ENCODE measurements at places on chromosomes 6 and 20.

DNA sequence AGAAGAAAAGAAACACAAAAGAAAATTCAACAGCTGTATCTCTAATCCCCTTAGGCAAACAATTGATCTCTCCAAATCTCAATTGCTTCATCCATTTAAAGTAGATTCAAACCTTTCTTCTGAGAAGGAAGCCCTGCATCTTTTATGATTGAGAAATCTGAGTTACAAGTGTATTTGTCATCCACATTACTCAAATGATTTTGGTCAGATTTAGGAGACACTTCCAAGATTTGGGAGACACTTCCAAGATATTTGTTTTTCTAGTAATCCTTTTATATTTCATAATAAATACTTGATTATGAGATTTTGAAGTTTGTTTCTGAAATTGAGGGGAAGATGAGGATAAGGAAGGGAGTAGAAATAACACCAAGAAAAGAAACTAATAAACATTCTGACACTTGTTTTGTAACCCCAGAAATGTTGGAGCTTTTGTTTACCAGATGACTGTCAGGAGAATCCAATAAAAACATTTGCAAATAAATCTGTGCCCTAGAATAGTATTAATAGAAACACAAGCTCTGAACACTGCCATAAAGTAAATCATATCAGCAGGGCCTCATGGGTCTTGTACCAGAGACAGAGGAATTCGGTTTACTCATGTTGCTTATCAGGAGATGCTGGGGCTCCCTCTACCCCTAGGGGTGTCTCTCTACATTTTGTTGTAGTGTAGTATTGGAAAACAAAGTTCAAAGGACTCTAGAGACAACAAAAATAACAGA lies 314.3 kb upstream of the NT5E start:
- no peak for DNase-seq

GRCh38 chr6:75409286-75409685 lies 84.3 kb downstream of the FILIP1 start:
- DNase-seq: no peak

- DNase-seq: no peak
These were observed 67.2 kb upstream of the TBC1D7 start for GRCh38 chr6:13395272-13396237.

DNA sequence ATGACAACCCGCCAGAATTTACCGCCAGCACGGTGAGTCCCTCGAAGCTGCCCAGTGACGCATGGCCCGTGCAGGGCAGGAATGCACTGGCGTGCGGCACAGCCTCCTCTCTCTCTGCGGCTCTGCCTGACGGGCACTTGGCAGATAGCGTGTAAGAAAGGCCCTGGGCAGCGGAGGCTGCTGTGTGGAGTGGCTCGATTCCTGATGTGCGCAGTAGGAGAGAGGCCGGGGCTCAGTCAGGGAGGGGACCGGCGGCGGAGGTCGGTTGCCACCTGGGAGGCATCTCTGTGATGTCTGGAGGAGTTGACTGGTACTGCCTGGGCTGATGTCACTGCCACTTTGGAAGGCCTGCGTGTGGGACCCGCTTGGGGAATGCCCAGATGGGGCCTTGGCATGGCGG lies 170.7 kb downstream of the TAF4 start:
- DNase-seq: no peak

DNA sequence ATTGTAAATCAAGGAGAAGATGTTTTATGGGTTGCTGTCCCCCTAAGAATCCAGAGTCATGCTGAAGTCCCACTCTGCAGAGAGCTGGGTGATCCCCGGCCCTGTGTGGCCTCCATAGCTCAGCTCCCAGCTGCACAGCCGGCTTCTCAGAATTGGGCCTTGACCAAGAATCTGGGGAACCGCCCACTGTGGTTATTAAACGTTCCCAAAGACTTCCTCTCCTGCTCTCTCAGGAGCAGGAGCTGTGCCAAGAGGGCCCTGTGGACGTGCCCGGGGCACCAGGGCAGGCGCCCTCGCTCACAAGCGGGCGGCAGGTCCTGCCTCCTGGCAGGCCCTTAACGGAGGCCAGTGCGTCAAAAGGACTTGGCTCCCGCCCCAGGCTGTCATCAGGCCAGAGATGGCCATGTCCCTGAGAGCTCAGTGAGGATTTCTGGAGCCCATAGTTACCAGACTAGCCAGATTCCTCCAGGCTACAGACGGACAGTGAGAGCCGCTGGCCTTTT lies 30.4 kb downstream of the ZC3H12D start:
- DNase-seq: no peak

DNA sequence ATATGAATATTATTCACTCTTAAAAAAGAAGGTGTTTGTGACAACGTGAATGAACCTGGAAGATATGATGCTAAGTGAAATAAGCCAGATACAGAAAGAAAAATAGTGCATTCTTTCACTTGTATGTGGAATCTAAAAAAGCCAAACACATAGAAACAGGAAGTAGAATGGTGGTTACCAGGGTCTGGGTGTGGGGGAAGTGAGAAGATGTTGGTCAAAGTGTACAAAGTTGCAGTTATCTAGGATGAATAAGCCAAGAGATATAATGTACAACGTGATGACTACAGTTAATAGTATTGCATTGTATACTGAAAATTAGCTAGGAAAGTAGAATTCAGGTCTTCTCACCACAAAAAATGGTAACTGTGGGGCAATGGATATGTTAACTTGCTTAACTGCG lies 151.1 kb upstream of the HCRTR2 start:
- no peak for DNase-seq

DNA sequence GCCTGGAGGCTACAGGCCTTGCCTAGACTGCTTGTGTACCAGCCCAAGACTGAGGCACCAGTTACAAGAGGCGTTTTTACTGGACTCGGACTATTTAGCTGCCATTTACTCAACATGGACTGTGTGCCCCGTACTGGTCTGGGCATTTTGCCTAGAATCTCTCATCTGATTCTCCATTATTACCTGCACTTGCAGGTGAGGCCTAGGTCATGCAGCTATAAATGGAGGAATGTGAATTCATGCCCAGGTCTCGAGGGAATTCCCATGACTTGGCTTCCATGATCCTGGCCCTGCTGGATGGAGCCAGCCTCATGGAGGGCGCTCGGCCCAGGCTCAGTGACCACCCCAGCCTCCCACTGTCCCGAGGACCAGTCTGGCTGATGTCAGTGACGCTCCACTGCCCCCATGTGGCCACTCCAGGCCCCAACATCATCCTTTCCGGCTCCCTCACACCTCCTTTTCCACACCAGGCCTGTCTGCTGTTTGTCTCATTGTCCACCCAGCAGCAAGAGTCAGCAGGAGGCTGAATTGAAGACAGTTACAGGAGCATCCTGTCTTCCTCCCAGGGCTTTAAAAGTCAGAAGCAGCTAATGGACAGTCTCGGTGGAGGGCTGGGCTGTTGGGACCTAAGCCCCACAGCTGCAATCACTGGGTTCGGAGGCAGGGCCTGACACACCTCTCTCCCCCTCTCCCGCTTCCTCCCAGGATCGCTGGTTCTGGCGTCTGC lies 8.7 kb downstream of the MMP24OS start:
- no peak for DNase-seq

DNA sequence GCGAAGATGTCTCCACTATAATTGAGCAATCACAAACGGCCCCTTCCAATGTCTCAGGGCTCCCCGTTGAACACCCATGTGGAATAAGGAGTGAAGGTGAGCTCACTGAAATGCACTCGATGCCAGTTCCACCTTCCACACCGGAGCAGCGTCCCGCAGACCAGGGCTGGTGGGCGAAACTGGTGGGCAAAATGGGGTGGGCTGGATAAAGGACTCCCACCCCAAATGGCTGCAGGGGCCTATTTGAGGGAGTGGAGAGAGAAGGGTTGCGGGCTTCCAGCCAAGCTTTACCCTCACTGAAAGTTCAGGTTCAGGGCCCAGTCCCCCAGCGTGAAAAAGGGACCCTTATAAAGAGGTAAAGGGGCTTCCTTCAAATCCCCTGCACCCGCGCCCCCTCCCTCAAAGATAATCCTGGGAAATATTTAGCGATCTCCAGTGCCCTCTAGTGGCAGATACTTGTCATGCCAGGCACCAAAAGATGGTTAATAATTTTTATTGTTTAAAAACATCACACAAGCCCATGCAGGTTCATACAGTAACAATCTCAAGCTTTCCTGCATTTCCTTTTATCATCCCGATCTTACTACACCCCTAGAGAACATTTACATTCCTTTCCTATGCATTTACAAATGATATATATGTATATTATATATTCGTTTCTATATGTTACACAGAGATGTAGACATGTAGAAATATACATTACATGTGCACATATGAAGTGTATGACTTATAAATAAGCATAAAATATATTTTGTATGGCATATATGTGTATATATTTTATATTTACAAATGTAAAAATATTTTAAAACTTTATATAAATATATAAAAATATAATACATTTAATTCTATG lies 58.2 kb upstream of the NKX2-2 start:
- DNase-seq: no peak

DNA sequence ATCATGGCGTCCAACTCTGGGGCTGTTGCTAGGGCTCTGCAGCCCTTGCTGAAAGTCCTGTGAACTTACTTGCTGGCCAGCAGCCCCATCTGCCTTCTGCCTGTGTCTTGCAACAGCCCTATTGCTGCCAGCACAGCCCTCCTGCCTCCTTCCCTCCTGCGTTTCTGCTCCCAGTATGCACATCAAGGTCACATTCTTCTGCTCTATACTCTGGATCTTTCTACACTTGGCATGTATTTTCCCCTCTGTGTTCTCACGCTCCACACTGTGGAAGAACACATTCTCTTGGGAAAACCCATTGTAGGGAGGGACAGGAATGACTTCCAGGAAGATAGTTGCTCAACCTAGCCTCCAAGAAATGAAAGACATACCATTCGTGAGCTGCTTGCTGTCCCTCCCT lies 80.9 kb upstream of the PHACTR2 start:
- DNase-seq: no peak

- no peak for DNase-seq
These were observed 38.2 kb downstream of the PMEPA1 start for GRCh38 chr20:57671662-57672061.

GRCh38 chr20:44343162-44343675 lies 6.4 kb downstream of the R3HDML start:
- DNase-seq: no peak

GRCh38 chr6:110938171-110938570 lies 20.3 kb upstream of the GTF3C6 start:
- no peak for DNase-seq

- no peak for DNase-seq
These were observed 1.4 kb downstream of the CST8 start for GRCh38 chr20:23492292-23492691.

GRCh38 chr6:40910260-40910893 lies 128.6 kb downstream of the UNC5CL start:
- no peak for DNase-seq
